ENCODE measurements at places on chromosomes 2 and 18.

DNA sequence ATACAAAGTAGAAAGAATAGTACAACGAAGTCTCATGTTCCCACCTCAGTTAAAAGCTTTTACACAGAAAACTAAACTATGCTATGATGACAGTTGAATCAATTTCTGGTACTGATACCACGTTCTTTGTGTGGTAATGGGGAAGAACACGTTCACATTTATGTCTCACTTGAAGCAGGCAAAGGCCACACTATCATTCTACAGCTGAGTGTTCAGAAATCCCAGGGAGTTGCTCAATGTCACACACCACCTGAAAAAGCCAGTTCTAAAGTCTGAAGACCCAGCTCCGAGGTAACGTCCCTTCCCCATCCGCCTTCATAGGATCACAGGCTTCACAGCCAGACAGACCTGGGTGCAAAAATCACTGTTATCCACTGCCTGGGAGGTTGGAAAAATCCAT lies 8.9 kb downstream of the RNF149 start:
- no peak for DNase-seq

- DNase-seq = no peak
Observed at GRCh38 chr2:39313575-39313974, 69.8 kb upstream of the CDKL4 start.

DNA sequence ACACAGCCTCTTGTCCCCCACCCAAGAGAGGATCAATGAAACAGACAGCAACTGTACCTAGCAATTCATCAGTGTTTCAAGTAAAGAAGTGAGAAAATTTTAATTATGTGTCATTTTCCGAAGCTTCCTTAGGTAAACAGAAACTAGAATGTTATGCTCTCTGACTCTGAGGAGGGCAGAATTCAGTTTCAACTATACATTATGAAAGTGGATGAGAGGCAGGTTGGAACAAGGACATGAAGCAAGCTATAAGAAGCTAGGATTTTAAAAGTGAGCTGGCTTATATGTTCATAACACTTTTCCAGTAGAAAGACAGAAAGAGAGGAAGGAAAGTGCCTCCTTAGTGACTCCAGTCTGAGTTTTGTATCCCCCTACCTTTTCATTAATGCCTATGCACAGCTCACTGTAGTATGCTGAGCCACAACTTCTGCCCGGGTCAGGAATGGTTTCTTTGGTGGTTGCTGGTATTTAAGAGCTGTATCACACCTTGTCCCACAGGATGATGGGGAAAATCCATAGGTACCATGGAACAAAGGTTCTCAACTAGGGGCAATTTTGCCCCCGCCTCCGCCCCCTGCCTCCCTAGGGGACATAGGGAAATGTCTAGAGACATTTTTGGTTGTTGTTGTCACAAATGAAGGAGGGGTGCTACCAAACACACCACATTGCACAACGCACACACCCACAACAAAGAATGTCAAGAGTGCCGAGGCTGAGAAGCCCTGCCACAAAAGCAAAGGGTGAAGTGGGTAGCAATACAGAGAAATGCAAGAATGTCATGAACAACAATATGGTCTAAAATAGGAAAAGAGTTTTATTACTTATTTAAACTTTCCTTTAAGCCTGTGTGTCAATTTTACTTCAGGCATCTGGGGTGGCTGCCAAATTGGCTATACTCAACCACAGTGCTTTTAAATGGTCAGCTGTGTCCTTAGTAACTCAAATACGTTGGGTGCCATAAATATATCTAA lies 161.0 kb upstream of the ZFP36L2 start:
- no peak for DNase-seq

DNA sequence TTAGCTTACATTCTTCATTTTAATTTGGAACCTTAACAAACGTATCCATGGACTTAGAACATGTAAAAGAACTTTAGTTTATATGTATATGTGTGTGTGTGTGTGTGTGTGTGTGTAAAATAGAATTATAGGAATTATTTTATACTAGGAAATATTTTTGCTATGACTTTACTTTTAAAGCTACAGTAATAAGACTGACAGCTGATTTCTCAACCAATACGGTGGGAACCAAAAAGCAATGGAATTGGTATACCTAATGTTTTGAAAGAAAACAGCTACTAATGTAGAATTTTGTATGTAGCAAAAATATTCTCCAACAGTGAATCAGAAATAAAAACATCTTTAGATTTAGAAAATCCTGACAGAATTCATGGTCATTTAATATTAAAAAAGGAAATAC lies 146.5 kb upstream of the ARL4C start:
- DNase-seq = no peak

GRCh38 chr2:12416600-12416999 lies 300.1 kb upstream of the TRIB2 start:
- no peak for DNase-seq

DNA sequence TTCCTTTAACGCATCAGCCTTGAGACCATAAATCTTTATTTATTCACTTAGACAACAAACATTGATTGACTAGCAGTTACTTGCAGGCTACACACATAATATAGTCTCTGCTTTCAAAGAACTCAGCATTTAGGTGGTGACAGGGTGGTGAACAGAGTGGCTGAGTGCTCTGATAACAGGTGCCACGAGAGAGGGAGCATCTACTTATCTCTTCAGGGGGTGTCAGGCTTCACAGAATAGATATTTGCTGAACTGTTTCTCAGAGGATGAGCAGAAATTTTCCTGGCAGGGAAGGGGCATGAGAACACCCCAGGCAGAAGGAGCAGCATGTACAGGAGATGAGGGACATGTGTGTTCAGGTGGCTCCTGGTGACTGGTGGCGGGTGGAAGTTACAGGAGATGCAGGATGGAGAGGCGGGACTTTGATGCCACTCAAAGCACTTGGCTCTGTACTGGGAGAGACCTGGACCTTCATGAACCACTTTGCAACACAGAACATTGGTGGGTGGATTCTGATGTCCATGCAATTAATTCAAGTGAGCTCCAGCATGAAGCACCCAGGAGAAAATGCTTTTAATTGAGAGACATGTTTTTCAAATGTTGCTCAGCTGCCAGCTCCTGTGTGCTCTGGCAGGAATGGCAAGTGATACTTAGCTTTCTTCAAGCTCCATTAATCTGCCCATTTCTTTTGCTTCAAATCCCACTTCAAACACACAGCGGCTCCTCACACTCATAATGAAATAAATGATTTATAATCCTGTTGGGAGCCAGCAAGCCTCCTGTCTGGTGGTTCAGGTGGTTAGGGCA lies 248.9 kb downstream of the MYCN start:
- no peak for DNase-seq

DNA sequence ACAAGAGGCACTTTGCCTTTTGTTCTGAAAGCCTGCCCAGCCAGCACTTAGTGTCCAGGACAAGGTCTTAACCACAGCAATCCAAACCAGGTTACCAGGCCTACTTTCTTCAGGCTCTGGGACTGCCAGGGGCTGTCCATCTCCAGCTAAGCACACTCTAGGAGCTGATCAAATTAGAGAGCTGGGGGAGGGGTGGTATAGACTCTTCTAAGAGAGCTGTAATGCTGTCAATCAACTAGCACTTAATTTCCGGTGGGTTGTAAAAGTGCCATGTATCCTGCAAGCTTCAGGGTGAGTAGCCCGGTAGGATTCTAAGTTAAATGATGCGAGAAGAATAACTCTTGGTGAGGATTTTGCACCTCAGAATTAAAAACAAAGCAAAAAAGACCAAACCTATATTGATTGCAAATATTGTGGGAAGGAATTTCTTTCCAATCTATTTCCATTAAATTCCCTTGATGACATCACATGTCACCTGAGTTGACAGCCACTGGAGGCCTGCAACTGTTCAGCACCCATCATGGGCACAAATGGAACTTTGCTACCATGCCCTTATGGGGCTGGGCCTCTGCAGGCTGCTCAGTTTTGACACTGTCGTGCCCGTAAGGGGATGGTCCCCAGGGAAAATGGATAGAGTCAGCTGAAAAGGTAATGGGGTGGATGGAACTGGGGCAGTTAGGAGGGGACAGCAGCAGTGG lies 8.7 kb upstream of the COX7A2L start:
- no peak for DNase-seq

DNA sequence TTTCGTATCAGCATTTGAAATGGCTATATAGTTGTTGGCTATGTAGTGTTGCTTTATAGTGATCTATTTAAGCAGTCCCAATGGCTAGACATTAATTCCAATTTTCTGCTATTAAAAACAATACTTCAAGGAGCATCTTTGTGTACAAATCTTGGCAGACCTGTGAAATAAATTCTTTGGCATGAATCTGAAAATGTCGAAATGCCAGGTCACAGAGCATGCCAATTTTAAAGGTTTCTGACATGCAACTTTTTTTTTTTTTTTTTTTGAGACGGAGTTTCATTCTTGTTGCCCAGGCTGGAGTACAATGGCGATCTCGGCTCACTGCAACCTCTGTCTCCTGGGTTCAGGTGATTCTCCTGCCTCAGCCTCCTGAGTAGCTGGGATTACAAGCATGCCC lies 26.8 kb upstream of the CABLES1 start:
- no peak for DNase-seq

GRCh38 chr2:200007306-200007705 lies 51.9 kb downstream of the MAIP1 start:
- DNase-seq = no peak

DNA sequence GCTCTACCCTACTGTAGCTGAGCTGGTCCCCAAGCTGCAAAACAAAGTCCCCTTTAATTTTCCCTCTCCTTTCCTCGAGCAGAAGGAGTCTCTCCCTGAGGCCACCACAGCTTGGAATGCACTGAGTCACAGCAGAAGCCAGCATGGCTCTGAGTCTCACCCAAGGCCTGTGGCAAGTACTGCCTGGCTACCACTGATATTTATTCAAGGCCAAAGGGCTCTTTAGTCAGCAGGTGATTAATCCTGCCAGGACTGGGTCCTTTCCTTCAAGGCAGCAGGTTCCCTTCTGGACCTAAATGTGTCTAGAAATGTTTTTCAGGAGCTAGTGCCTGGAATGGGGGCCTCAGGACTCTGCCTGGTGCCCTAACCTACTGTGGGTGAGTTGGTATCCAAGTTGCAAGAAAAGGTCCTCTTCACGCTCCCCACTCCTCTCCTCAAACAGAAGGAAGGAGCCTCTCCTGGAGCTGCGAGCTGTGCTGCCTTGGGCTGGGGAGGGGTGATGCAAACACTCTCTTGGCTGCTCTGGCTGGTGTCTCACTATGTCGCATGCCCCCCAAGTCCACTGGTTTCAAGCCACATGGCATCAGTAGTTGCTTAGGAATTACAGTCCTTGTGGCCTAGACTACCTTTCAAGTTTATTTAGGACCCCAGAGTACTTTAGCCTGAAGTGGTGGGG lies 53.4 kb downstream of the CD28 start:
- no peak for DNase-seq

Measured in cortex of kidney (tissue), 1 donor.